Astrocyte of the spinal cord (primary cell): ENCODE measurements at places on chromosomes 6 and 20.

GRCh38 chr6:68635412-68635705 is 277 bp downstream of the ADGRB3 start:
- DNase-seq: no peak

GRCh38 chr20:41029150-41029901 is 704 bp downstream of the TOP1 start:
- no peak for DNase-seq

GRCh38 chr20:33667245-33667675 is 517 bp downstream of the ACTL10 start:
- no peak for DNase-seq

- DNase-seq: no peak
Observed at GRCh38 chr6:34538581-34538980, 17.5 kb downstream of the SPDEF start.

DNA sequence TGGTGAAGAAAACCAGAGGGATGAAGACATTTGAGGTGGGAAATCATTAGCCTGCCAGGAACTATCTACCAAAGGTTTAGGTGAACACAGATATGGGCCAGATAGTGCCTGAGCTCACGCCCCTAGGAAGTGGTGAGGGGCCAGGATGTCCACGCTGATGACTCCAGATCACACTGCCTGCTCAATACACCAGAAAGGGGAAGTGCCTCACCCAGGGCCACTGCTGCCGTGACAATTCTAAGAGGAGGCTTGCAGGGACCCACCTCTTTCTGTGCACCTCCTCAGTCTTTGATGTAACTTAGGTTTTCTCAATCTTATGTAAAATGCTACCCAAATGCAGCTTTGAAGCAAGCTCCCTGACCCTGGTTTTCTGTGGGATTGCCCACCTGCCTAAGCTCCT is 5.4 kb upstream of the RAB44 start:
- DNase-seq: no peak

DNA sequence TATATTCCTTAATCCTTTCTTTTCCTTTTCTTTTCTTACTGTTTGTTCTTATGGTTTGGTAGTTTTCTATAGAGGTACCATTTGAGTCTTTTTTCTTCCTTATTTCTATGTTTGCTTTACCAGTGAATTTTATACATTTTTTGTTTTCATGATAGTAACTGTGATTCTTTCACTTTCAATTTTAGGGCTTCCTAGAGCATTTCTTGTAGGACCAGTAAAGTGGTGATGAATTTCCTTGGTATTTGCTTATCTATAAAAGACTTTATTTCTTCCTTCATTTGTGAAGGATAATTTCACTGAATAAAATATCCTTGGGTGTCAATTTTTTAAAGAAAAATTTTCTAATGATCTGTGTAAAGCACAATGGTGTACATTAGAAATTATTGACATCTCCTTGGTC is 637.4 kb downstream of the CD109 start:
- DNase-seq: peak; percentile 19

GRCh38 chr20:2164966-2165365 is 63.3 kb downstream of the STK35 start:
- no peak for DNase-seq

DNA sequence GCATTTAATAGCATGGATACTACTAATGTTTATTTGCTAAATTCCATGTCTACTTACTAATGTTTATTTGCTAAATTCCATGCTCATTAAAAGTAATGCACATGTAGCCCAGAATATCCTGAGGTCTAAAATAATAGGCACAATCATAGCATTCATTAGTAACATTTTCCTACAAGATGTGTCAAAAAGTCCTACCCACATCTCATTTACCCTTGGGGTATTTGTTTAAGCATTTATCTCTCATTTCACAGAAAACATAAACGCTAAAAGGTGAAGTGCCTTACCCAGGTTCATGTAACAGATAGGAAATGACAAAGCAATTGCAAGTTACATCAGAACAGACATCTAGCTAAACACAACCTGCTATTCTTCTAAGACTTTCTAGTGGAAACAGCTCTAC is 457.1 kb downstream of the HACE1 start:
- DNase-seq: no peak

- no peak for DNase-seq
Observed at GRCh38 chr20:24764027-24764793, 184.9 kb upstream of the CST7 start.

DNA sequence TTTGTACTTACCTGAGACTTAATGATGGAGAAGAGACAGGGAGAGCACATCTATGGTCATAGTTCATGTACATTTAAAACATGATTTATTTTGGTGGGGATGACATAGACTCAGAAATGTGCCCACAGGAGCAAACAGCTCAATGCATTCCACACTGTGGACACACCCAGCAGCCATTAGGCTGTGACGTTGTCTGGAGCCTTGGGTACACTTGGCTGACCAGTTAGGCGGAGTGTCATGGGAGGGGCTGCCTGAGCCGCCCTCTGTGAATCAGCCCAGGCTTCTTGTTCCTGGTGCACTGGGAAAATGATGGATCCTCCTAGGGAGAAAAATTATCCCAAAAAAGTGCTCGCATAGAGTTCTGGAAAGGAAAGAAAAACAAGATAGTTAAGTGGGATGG is 231.0 kb upstream of the GMDS start:
- no peak for DNase-seq

GRCh38 chr20:12394786-12395185 is 477.1 kb downstream of the BTBD3 start:
- DNase-seq: no peak

GRCh38 chr20:52405417-52405816 is 213.8 kb upstream of the ZFP64 start:
- DNase-seq: no peak

GRCh38 chr20:19609642-19610223 is 148.3 kb upstream of the RIN2 start:
- DNase-seq: peak; percentile 37

DNA sequence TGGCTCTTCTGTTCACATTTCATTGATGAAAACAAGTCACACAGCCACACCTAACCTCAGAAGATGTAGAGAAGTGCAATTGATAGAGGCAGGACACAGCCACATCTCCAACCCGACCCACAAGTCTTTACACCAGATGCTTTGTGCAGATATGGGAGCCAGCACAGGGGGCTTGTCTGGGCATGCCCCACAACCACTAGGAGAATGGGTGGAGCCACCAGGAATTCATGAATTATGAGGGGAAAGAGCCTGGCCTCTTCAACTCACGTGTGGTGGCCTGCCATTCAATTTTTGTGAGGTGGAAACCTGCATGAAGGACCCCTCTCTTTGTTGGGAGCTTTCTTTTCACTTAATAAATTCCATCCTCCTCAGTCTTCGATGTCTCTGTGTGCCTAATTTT is 79.1 kb downstream of the OGFRL1 start:
- no peak for DNase-seq

DNA sequence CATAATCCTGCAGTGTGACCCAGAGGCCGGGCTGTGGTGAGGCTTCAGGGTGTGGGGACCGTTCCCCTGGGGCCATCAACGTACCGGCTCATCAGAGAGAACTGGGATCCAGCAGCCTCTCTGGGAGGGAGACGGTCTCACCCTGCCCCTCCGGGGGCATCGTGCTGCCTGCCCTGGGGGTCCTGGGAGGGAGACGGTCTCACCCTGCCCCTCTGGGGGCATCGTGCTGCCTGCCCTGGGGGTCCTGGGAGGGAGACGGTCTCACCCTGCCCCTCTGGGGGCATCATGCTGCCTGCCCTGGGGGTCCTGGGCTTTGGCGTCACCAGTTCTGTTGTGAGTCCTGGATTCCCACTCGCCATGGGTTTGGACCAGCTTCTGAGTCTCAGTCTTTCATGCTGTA is 17.1 kb downstream of the SMOC2 start:
- no peak for DNase-seq

GRCh38 chr20:17611290-17611539 is 41.3 kb downstream of the DSTN start:
- DNase-seq: no peak

GRCh38 chr6:43899830-43900229 is 129.8 kb downstream of the VEGFA start:
- no peak for DNase-seq

DNA sequence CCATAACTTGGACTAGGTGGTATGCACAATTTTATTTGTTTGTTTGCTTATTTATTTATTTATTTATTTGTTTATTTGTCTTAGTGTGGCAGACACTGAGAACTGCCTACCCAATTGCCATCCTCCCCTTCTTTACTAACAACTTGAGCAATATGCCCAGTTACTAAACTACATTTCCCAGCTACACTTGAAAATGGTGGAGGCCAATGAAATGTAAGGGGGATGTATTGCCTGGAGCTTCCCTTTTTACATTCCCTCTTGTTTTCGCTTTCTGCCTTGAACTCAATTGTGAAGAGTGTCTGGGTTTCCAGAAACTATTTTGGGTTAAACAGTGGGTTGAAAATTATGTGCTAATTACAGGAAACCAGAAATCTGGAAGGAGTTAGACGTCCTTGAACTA is 152.7 kb upstream of the FKBP1C start:
- no peak for DNase-seq

- DNase-seq: peak; percentile 58
Observed at GRCh38 chr6:18308070-18308735, 43.9 kb upstream of the DEK start.

- DNase-seq: no peak
Observed at GRCh38 chr6:92588148-92588547, 831.2 kb downstream of the EPHA7 start.

- peak; percentile 12 for DNase-seq
Observed at GRCh38 chr6:136719280-136720044, 72.8 kb downstream of the MAP3K5 start.

- no peak for DNase-seq
Observed at GRCh38 chr20:23027721-23028120, 7.4 kb upstream of the SSTR4 start.

DNA sequence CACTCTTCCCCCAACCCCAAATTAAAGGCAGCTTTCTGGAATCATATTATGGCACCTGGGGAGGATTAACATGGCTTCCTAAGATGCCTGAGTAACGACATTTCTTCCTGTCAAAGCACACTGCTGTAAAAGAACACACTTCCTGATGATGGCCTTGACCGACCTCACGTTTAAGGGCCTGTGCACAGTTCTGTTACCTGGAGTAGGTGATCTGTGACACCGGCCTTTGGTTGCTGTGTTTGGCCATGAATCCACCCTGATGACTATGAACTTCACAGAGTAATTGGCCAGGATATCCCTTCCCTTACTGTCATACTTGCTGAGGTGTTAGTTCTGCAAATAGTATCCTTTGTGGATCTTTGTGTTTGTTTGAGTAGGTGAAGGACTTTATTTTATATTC is 45.8 kb downstream of the PLCB4 start:
- no peak for DNase-seq

- peak; percentile 65 for DNase-seq
Observed at GRCh38 chr6:53793318-53794136, 1.3 kb upstream of the LRRC1 start.

GRCh38 chr20:30610029-30610693 is 647.3 kb upstream of the DEFB115 start:
- no peak for DNase-seq

- DNase-seq: peak; percentile 7
Observed at GRCh38 chr20:4161401-4162251, 146.3 kb upstream of the RNF24 start.

GRCh38 chr6:110002676-110003075 is 24.6 kb downstream of the GPR6 start:
- DNase-seq: no peak

GRCh38 chr6:80468398-80468797 is 361.9 kb downstream of the BCKDHB start:
- DNase-seq: no peak

DNA sequence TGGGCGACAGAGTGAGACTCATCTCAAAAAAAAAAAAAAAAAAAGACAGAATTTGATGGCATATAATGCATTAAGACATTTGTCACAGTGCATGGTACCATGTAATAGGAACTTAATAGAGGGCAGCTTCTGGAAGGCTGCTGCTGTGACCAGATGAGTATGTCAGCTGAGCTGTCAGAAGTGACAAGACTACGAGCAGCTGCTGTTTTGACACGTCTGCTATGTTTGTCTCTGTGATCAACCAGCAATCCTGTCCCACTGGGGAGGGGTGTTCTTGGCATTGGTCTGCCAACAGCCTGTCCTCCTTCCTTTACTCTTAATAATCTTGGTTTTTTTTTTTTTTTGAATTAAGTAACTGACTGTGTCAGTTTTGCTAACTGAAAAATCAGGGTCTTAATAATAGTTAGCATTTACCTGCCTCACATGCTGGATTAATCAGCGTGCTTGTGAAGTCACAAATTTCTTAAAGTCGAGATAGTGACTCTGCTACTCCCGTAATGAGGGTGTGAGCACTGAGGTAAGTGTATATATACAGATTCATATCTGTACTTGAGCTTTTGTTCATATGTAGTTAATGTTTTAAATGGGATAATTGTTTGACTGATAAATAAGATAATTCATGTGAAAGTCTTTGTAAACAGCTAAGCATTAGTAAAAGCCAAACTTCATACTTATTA is 152.4 kb downstream of the BMP2 start:
- DNase-seq: no peak

DNA sequence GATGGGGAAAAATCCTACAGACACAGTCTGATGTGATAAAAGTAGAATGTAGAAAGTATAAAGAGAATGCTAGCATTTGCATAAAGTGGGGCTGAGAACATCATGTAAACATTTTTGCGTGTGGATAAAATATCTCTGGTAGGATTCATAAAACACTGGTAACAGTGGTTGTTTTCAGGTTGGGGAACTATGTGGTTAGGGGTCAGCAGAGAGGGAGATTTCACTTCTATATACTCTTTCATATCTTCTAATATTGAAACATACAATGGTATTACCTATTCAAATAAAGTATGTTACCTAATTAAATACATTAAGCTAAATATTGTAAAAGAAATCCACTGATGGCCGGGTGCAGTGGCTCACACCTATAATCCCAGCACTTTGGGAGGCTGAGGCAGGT is 96.2 kb upstream of the CCDC167 start:
- DNase-seq: no peak

- no peak for DNase-seq
Observed at GRCh38 chr20:57400821-57401564, 9.8 kb downstream of the RBM38 start.

- no peak for DNase-seq
Observed at GRCh38 chr6:11064836-11065235, 20.7 kb upstream of the ELOVL2 start.

DNA sequence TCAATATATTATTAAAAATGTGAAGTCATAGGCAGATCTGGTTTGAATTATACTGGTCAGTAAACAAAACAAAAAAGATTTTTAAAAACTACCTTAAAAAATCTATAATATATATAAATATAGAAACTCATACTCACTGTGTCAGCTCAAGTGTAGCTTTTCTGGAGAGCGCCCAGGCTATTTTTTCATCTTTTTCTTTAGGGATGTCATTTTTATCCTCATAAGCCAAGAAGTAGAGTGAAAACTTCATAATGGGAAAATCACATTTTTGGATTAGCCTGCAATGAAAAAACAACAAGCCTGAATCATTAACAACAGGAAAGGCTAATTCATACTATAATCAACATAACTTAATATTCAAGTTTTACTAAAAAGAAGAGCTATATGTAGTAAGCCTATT is 18.7 kb downstream of the GLO1 start:
- no peak for DNase-seq

GRCh38 chr20:60486315-60486714 is 528.1 kb downstream of the CDH26 start:
- no peak for DNase-seq

GRCh38 chr6:4965562-4966389 is 38.1 kb downstream of the RPP40 start:
- DNase-seq: no peak

- DNase-seq: no peak
Observed at GRCh38 chr6:118714756-118715155, 63.4 kb upstream of the CEP85L start.
